ENCODE measurements at places on chromosomes 11 and 22.

DNA sequence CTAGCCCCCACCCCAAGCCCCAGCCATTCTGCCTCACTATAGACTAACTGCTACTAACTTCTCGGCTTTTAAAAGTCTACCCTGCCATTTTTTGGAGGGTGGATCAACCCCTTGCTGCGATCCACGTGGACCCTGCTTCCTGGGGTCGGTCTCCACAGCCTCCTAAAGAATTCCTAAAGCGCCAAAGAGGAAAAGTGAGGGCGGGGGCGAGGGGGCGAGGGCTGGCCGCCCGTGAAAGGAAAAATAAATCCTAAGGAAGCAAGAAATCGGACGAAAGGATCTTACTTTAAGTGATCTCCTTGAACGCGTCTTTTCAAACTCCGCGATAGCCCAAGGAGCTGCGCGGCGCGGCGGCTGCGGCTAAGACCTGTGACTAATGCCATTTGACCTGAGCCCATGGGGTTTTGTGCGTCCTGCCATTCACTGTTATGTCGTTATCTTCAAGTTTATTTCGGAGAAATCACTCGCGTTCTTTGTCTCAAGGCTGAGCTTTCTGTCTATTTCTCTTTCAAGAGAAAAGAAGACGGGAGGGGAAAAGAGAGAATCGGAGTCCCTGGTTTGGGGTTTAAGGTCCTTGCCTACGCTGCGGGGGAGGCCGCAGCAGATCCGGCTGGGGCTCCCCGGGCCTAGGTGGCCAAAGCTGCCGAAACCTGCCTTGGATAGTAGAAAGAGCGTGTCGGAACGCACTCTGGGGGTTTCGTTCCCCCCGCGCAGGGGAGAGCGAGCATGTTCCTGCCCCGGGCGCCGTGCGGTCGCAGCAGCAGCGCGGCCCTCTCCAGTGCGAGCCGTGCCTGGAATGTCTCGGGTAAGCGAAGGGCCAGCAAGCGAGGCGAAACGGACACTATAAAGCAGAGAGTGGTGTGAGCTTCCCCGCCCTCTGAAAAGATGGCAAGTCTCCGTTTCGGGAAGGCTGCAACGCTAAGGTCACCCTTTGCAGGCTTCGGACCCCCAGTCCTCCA lies 2.8 kb upstream of the DBX1 start:
- DNase-seq = no peak

GRCh38 chr11:64241491-64242374 lies 838 bp downstream of the FKBP2 start:
- peak; percentile 89 for DNase-seq

DNA sequence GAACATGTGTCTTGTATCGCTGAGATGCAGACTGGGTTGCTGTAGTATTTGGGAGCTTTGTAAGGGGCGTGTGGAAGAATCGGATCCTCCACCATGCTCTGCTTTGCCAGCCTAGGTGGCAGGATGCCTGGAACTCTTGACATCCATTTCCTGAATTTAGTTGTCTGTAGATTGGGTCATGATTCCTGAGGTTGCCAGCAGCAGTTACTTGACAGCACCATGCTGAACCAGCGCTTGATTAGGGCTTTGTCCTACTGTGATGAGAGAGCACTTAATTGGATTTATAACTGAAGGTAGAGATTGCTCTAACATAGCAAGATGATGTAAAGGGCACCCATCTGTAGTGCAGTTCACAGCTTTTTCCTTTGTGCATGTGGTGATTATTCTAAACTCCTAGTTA lies 75.6 kb upstream of the HORMAD2 start:
- no peak for DNase-seq

- DNase-seq = no peak
Measured at GRCh38 chr22:29205252-29205593, 473 bp upstream of the EMID1 start.

- DNase-seq = peak; percentile 61
Measured at GRCh38 chr11:69385832-69386427, 92.0 kb downstream of the MYEOV start.

GRCh38 chr22:24051568-24051967 lies 40.5 kb downstream of the CABIN1 start:
- DNase-seq = peak; percentile 86

DNA sequence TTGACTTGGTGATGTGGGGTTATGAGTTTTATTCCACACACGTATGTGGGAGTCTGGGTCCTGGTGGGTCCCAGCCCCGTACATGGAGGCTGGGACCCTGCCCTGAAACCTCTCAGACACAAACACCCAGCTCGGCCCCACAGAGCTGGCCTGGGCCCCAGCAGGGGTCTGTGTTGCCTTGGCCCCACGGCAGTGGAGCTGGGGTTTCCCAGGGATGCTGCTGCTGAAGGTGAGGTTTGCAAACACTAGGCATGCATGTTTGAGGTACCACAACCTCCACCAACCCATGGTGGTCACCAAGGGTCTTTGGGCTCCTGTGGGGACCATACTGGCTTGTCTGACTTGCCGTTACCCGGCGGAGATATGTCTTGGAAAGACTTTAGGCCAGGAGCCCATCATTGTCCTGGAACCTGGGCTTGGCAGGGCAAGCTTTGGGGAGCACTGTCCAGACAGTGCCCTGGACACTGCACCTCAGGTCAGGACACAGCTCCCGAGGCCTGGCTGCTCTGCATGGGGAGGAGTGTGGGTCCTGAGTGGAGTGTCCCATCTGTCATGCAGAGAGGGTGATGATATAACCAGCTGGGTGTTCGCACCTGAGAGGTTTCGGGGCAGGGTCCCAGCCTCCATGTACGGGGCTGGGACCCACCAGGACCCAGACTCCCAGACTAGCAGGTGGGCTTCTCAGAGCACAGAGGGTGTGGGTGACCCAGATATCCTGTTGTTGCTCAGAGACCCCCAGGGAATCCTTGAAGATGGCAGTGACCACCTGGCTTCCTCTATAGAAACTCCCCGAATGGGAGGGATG lies 63.3 kb downstream of the KCNQ1 start:
- peak; percentile 48 for DNase-seq

GRCh38 chr22:40432157-40432556 lies 61.8 kb downstream of the SGSM3 start:
- no peak for DNase-seq

- DNase-seq = peak; percentile 74
Measured at GRCh38 chr11:114260483-114260882, 35.7 kb upstream of the NNMT start.

GRCh38 chr11:132901638-132902471 lies 630.4 kb downstream of the OPCML start:
- DNase-seq = no peak

GRCh38 chr11:57484141-57484710 lies 23.9 kb downstream of the RTN4RL2 start:
- no peak for DNase-seq

DNA sequence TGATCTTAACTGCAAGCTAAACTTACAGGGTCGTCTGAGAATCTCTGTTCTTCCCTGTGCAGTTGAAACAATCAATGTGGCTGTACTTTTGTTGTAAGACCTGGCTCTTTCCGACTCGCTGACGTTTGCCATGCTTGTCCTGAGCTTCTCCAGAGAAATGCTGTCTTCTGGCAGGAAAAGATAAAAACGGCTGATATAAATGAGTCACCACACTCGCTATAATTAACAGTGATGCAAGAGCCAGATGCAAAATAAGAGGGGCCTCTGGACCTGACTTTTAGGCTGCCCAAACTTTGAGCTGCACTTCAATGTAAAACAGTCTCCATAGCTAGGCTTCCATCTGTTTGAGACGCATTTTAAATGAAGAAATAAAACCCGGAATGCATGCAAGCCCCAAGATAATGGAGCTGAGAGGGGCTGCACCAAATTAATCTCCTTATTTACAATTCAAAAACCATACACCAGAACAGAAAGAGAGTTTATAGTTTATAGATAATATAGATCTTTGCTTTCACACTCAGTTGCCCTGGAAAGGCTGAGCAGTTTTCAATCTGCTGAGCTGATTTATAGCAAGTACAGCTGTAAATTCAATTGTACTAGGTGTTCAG lies 48.5 kb downstream of the WT1 start:
- DNase-seq = no peak

GRCh38 chr11:27696115-27696514 lies 4.1 kb downstream of the BDNF start:
- DNase-seq = no peak

DNA sequence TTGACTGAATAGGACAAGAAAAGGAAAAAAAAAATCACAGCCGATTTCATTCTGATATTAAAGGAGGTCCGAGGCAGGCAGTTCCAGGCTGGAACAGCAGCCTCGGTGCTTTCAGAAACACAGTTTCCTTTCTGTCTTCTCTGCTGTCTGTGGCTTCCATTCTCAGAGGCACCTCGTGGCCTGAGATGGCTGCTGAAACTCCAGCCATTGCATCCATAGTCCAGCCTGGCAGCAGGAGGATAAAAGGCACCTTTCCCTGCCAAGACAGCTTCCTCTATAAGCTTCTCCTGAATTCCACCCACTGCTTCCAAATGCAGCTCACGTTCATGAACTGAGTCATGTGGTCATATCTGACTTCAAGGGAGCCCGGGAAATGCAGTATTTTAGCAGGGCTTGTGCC lies 390.5 kb downstream of the TBC1D22A start:
- no peak for DNase-seq

Measured in posterior vena cava (tissue), 2 donors.